ENCODE measurements at places on chromosomes 4 and X. TPM values are rescaled to one million over a fixed set of nuclear protein-coding genes. Genes with fewer than 3 reads are reported as not detected.

DNA sequence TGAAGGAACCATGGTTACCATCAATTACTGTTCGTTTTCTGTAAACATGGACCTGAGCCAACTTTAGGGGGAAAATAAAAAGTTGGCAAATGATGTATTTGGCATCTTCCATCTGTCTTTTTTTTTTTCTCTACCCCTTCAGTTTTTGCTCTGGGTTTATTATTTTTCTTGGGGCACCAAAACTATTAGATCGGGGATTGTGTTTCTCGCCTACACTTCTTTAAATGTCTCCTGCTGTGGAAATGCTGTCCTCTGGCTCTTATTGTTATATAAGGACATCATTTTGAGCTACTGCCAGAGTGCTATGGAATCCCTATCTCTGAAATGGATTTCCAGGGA lies 234.0 kb upstream of the SLIT2 start:
- no peak for DNase-seq

DNA sequence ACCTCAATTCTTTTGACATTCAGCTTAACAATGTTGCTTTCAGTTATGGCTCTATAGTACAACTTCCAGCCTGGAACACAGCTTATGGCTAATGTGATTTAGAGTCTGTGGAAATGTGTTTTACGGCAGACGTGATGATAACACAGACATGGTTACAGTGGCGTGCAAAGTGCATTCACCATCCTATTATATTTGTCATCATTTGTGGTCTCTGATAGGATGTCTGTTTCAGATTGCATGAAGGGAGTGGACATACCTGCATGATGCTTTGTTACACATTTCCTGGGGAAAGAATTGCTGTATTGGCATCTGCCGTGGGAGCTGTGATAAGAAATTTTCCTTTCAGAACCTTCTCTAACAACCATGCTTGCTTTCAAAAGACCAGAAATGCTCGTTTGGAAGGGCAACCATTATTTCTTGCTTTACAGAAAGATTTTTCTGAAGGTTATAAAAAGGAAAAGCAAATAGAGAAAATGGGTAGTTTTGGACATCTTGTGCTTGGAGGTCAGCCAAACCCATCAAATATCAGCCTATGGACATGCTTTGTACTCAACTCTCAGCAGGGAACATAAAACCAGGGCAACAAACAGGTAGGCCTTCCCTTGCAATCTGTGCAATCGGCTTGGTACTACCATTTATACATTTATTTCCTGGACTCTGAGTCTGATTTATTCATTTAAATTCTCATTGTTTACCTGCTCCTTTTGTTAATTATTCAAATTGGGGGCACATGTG lies 273.9 kb downstream of the TLL1 start:
- no peak for DNase-seq

GRCh38 chr4:90127706-90128345 lies 632 bp downstream of the CCSER1 start:
- peak; percentile 50 for DNase-seq

BEX1 gene
- total RNA-seq: not detected

CXCL3 gene
- 5.3 TPM for total RNA-seq

GRCh38 chr4:10983885-10984640 lies 299.5 kb upstream of the CLNK start:
- DNase-seq: no peak

LGI2 gene
- total RNA-seq: not detected

DNA sequence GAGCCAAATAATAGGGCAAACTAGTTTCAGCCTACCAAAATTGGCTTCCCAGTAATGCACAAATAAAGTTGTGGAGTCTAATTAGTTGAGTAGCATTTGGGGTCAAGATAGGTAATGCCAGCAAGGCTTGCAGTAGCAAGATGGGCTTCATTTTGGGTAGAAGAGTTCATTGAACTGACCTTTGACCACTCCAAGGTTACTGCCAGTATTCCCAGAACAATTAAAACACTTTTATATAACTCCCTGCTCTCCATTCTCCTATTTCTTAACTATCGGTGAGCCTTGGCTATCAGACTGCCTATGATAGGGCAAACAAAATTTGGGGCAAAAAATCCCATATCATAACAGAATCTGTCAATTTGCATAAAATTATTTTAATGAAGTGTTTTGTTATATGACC lies 7.1 kb downstream of the DNAAF6 start:
- no peak for DNase-seq
